Cortex of kidney (tissue), 1 donor: ENCODE measurements at places on chromosomes 12 and 14.

- DNase-seq, result no peak
Observed at GRCh38 chr12:56935752-56936151, 1.5 kb upstream of the SDR9C7 start.

- no peak for DNase-seq
Observed at GRCh38 chr12:51392556-51393237, 1.5 kb upstream of the GALNT6 start.

- no peak for DNase-seq
Observed at GRCh38 chr12:29725587-29726320, 58.0 kb downstream of the TMTC1 start.

GRCh38 chr12:96419576-96420276 is 19.5 kb upstream of the CDK17 start:
- no peak for DNase-seq

- no peak for DNase-seq
Observed at GRCh38 chr12:43883311-43883710, 47.4 kb downstream of the TMEM117 start.

GRCh38 chr12:98812225-98812624 is 167.1 kb downstream of the APAF1 start:
- no peak for DNase-seq

DNA sequence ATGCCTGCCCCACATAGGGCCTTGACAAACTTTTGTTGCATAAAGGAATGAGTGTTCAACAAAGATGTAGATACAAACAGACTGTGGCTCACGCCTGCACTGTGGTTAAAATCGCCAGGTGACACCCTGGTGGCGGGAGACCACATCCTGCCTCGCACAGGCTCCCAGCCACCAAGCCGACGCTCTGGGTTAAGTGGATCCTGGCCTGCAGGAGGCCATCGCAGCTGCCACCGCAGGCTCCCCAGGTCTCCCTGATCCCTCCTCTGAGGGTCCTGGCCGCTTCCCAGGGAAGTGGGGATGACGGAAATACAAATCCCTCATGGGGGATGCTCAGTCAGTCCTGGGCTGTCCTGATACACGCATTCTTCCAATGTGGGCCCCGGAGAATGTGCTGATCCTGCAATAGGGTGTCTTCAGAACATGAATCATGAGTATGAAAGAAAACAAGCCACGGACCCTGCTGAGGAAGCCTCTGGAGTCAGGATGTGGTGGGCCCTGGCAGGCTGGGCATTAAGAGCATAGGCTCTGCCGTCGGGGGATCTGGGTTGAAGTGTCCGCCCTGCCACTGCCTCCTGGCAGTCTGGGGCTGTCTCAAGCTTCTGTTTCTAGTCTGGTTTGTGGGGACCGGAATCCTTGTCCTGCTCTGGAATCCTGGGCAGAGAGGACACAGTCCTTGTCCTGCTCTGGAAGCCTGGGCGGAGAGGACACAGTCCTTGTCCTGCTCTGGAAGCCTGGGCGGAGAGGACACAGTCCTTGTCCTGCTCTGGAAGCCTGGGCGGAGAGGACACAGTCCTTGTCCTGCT is 53.5 kb upstream of the BEGAIN start:
- DNase-seq, result no peak

DNA sequence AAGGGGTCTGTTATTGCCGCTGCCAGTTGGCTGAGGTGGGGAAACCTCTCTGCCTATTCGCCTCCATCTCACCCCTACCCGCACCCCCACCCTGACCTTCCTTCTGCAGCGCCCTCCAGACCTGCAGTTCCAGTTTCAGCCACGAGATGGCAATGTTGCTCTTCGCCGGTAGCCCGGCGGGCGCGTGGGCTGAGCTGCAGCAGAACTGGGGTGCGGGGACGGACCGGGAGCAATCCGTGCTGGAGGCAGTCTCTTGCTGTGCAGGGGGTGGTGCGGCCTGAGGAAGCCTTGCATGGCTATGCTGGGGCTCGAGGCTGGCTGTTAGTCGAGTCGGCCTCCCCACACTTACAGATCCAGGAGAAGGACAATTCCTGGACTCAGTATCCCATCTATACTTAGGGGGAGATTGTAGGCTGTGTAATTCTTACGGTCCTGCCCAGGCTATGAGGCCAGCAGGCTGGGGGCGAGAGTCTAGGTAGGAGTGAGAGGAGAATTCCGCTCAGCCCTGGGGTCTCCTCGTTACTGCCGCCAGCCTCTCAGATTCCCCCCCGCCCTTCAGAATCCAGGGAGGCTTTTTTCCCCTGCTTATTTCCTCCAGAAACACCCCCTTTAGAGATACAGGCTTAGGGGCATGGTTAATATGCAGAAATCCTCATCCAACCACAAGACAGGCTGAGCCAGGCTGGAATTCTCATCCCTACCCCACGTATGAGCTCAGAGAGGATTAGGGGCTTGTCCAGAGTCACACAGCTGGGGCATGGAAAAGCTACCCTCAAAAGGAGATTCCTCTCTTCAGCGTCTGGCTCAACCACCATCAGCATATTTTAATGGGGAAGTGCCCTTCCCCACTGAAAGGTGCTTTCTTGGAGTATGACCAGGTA is 118.2 kb downstream of the AACS start:
- DNase-seq, result no peak

DNA sequence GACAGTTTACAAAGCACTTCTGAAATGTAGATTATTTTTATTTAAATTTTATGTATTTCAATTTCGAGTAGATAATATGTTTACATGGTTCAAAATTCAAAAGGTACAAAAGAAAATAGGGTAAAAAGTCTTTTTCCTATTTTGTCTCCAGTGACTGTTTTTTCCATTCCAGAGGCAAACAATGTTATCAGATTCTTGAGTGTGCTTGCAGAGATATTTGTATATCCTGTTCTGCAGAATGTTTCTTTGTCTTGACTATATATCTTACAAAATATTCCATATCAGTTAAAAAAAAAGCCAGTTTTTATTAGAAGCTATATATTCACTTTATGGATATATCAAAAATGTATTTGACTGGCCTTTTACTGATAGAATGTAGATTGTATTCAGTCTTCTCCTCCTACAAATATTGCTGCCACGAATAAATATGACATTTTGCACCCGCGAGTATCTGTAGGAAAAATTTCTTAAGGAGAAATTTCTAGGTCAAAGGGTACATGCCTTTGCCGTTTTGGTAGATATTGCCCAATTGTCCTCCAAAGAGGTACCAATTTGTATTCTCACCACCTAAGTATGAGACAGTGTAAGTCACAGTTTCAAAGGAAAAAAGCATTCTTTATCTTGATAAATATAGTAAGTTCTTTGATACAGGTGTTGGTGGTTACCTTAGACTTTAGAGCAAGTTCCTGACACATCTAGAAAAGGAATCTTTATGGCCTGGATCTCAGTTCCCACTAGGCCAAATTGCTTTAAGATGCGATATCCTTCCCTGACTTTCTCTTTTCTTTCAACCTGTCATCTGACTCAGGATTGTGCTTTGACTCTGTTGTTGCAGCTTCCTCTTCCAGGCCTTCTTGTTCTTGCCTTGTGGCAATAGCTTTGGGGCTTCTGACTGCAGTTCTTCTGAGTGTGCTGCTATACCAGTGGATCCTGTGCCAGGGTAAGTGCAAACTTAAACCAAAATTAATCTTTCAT is 2.3 kb downstream of the KLRG1 start:
- no peak for DNase-seq

GRCh38 chr12:124371366-124371765 is 76.5 kb downstream of the RFLNA start:
- no peak for DNase-seq
